NCI-H2081 treated with DMSO at 0.1 percent for 48 hours (cell line): ENCODE measurements at places on chromosomes 4 and X.

GRCh38 chrX:45847961-45848360, 647.3 kb upstream of the DIPK2B start:
- DNase-seq, result no peak

- no peak for DNase-seq
These were observed 33.2 kb downstream of the PPARGC1A start for GRCh38 chr4:23856630-23857029.

DNA sequence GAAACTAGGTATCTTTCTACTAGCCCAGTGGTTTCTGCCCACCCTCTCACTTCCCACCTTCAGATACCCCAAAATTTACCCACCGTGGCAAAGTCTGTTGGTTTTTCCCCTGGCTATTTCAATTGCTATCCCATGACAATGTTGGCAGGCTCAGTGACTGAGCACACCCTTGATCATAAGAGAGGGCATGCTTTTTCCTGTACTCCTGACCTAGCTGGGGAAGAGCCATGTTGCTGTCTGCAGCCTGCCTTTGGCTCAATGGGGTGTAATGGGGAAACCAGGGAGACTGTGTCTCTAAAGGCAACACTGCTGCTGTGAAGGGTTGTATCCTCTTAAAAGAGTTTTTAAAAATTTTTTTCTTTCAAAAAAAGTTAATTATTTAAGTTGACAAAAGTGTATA, 90.4 kb upstream of the CITED1 start:
- DNase-seq, result no peak

- no peak for DNase-seq
These were observed 221.3 kb downstream of the DCTD start for GRCh38 chr4:182695842-182696241.

- DNase-seq, result no peak
These were observed 7.0 kb downstream of the CYBB start for GRCh38 chrX:37786624-37787422.

DNA sequence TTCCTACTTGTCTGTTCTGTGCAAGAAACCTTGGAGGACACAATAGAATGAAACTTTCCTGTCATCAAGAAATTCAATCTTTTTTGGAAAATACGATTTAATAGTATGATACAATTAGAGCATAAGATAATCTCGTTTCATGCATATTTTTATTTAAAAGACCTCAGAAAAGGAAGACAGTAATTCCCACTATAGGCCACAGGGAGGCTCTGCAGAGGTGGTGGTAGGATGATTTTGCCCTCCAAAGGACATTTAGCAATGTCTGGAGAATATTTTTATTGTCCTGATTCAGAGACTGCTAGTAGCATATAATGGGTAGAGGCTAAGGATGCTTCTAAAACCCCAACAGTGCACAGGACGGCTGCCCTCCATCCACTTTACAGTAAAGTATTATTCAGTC, 68.7 kb downstream of the PAK3 start:
- peak; percentile 21 for DNase-seq

- no peak for DNase-seq
These were observed 228.9 kb upstream of the ETNPPL start for GRCh38 chr4:108991551-108992328.

DNA sequence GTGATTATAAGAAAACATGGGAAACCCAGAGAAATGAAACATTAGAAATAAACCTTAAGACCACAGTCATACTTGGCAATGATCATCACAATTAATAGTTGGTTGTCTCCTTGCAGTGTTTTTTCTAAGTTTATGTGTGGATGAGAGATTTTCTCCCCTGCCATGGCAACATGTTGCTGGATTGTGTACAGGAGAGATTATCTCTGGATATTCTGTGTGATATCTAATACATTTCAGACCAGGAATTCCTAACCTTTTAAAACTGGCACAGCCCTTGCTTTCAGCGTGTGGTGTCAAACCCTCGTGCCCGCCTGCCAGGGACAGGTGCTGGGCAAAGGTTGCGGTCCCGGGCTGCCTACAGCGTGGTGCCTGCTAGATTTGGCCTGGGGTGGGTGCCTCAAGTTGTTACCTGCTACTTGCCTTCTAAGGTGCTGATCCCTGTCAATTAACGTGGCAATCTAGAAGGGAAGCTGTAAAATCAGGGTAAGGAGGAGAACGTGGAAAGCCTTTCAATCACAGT, 100.5 kb downstream of the TMEM131L start:
- no peak for DNase-seq

DNA sequence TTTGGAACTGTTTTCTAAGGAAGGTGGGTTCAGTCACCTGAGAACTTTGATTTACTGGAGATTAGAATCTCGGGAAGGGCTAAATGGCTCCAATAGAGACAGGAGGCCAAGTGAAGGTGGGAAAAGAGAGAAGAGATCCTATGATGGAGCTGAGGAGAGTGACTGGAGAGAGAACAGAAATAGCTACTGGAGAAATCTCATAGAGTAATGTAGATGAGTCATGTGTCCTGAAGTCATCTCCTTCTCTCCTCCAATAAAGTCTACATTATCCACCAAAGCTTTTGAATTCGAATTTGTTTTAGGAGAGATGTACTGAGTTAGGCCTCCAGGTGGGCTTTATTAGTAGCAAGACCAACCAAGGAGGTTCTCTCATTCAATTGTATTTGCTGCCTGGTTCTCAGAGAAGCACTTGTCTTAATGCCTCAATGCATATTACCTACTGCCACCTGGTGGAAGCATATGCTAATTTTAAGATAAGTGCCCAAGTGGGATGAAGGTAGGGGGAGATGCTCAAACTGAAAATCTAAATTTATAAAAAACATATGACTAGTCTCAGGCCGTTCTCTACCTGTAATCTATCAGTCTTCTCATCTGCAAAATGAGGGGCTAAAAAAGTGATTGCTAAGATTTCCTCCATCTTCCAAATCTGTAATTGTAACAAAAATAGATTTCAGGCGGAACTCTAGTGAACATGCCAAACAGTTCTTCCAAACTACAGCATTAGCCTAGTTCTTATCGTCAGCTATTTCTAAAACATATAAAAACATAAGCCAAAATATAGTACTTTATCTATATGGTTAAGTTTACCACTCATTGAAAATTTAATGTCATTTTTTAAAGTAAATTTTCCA, 24.4 kb downstream of the TXK start:
- DNase-seq, result no peak

DNA sequence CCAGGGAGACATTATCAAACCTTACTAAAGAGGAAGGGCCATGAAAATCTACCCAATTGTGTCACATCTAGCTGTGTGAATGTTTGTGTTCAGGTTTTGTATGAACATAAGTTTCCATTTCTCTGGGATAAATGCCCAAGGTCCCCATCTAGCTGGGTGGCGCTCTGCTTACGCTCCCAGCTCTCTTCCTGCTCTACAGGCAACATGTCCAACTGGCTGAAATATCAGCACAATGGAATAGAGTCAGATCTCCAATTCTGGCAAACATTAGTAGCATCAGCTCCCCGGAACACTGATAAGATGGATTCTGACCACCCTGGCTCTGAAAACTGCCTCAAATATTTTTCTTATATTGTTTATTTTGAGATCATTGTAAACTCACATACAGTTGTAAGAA, 74.8 kb downstream of the IRF2 start:
- no peak for DNase-seq

GRCh38 chr4:65089666-65090065, 580.6 kb downstream of the EPHA5 start:
- DNase-seq, result no peak

DNA sequence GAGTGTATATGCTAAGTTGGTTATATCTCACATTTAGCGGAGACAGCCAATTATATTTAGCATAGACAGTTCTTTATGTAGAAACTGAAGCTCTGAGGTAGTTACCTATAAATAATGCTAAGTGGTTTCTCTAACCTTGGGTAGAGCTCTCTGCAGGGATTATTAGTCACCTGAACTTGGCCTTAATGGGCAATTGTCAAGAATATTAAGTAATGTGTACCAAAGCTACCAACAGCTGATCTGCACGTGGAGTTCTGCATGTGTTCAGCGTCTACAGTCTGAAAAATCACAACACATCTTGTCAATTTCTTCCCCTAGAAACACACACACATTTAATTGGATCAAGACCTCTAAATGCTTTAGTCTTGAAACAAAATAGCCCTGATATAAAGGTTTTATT, 740.6 kb upstream of the FAM241A start:
- DNase-seq, result no peak

GRCh38 chr4:4462970-4463369, 76.1 kb downstream of the NSG1 start:
- no peak for DNase-seq

GRCh38 chr4:26325191-26325590, 4.4 kb downstream of the RBPJ start:
- DNase-seq, result no peak

- no peak for DNase-seq
These were observed 78.8 kb upstream of the PRPS1 start for GRCh38 chrX:107549504-107549903.

DNA sequence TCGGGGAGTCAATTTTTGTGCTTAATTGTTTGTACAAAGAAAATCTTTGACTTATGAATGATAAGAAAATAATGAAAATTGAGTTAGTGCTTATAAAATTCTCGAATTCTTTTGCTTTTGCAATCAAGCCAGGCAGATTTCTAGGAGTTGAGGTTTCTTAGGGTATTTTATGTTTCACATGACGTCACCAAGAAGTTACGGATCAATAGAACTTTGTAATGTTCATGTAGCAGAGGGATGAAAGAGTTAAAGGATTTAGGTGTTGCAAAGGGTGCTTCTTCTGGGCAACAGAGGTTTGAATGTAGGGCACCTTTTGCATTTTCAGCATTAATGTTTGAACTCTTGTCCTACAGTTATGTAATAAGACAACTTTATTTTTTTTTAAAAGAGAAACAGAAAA, 19.4 kb downstream of the GBA3 start:
- DNase-seq, result no peak

DNA sequence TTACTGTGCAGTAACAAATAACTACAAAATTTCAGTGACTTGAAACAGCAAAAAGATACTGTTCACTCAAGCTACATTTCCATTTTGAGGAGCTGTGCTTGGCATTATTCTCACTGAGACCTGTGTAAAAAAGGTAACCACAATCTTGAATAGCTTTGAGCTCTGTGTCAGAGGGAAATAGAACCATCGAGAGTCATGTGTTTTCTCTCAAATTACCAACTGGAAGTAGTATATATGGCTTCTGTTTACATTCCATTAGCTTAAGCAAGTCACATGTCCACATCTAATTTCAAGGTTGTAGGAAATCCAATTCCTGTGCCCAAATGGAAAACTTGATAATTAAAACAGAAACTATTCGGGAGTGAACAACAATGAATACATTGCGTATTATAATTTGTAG, 82.9 kb upstream of the BANK1 start:
- DNase-seq, result no peak

GRCh38 chrX:7233580-7234406, 85.8 kb upstream of the PUDP start:
- no peak for DNase-seq

- DNase-seq, result no peak
These were observed 397.0 kb downstream of the GPAT3 start for GRCh38 chr4:83932750-83933391.

DNA sequence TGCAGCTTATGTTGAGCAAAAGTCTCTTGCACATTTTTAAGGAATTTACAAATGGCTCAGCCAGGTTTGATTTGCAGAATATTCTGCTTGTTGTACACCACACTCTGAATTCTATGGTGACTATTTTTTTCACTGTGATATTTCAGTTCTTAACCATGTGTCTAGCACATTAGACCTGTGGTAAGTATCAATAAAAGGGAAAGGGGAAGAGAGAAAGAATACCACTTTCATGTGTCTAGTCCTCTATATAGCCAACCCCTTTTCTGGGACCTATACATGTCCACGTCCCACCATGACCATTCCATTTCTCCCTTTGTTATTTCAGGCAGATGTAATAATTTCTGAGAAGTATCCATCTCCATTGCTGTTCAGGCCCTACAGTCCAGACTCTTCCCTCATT, 121.3 kb upstream of the PNPLA4 start:
- no peak for DNase-seq

DNA sequence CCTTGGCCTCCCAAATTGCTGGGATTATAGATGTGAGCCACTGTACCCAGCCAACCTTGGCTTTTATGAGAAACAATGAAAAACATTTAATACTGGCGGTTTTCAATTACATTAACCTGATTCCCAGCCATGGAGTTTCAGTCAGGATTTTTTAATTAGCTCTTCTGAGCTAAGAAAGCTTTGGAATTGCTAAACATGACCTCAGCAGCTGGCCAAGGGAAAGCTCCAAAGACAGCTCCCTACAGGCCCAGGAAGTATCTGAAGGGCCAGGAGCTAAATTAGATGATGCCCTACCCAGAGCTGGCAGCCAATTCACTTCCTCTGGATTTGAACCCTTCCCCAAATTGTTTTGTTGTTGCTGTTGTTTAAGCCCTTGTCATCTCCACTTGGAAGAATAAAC, 26.5 kb upstream of the FUNDC1 start:
- no peak for DNase-seq

DNA sequence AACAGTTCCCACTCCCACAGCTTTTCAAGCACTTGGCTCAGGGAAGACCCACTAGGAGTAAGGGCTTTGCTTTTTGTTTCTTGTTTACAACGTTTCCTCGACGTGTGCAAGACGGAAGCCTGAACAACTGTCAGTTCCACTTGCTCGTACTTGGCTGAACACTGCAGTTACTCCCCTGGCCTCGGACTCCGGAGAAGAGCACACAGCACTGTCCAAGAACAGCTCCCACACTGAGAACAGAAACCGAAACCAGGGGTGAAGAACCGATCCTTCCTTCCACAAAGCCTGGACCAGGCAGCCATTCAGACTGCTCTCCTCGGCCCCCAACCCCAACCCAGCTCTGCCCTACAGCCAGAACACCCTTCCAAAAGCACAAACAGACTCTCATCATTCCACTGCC, 25.5 kb downstream of the IRF2 start:
- DNase-seq, result no peak

DNA sequence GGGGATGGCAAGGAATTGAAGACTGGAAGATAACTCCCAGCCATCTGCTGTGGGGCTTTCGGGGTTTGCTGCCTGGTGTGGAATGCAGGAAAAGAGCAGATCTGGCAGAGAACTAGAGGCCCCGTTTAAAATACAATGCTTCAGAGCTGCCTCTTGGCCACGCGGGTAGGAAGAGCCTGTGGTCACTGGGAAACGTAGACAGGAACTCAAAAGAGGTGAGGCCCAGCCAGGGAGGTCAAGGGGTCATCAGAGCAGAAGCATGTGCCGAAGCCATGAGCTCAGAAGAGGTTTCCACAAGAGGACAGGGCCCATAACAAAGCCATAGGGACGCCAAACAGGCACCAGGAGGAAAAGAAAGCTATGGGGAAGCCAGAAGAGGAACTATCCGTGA, 14.5 kb upstream of the STS start:
- DNase-seq, result no peak
